Purkinje cell (primary cell): ENCODE measurements at places on chromosomes 7 and 10. TPM values are rescaled to one million over a fixed set of nuclear protein-coding genes. Genes with fewer than 3 reads are reported as not detected.

Gene EPO
- not detected in 2 replicates for polyA plus RNA-seq

Gene ASZ1
- not detected in 2 replicates for polyA plus RNA-seq

Gene CYP3A5
- polyA plus RNA-seq, result 0.27 and 0.42 TPM in 2 replicates

Gene STK31
- not detected in 2 replicates for polyA plus RNA-seq

Gene NFE2L3
- polyA plus RNA-seq, result 1.6 and 1.7 TPM in 2 replicates

Gene HYAL4
- not detected in 2 replicates for polyA plus RNA-seq

Gene SYT15
- 0.32 and 0.81 TPM in 2 replicates for polyA plus RNA-seq

Gene SPDYE1
- 0.11 TPM in 1 of 2 replicates, not detected in the other for polyA plus RNA-seq

Gene CYP2W1
- polyA plus RNA-seq, result not detected in 2 replicates

Gene SPDYE2
- 0.35 TPM in 1 of 2 replicates, not detected in the other for polyA plus RNA-seq

Gene PPP1R9A
- polyA plus RNA-seq, result 30.8 and 35.7 TPM in 2 replicates

Gene PNLIPRP2
- polyA plus RNA-seq, result not detected in 2 replicates

Gene LRRN3
- polyA plus RNA-seq, result 430 and 457 TPM in 2 replicates

Gene AMPH
- polyA plus RNA-seq, result 24.0 and 32.8 TPM in 2 replicates

Gene GATA3
- not detected in 2 replicates for polyA plus RNA-seq

Gene NUP42
- 33.0 and 48.1 TPM in 2 replicates for polyA plus RNA-seq
